GM18507 (cell line): ENCODE measurements at places on chromosomes 12 and 14.

DNA sequence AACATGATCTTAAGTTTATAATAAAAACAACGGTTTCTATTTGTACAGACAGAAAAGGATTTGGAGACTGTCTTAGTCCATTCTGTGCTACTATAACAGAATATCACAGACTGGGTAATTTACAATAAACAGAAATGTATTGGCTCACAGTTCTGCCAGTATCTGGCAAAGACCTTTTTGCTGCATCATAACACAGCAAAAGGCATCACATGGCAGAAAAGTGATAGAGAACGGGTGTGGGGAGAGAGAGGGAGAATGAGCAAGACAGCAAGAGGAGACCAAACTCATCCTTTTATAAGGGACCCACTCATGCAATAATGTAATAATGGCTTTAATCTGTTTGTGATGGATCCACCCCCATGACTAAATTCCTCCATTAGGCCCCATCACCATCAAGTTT lies 17.0 kb upstream of the NUDT4 start:
- no peak for DNase-seq

DNA sequence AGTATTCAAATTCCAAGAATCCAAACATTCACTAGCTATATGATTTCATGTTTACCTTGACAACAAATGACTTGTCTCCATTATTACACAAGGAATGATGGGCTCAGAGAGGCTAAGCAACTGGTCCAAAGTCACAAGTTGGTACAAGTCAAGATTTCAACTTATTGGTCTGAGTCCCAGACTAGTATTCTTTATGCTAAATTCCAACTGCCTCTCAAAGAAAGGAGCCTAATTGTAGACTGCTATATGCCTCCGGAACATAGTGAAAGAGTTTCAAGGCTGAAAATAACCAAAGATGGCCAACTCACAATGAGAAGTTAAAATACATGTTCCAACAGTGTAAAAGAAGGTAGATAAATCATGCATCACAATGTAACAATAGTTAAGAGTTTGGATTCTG lies 7.5 kb downstream of the BTG1 start:
- DNase-seq = no peak

- DNase-seq = no peak
Observed at GRCh38 chr12:32780071-32780470, 24.4 kb upstream of the YARS2 start.

- DNase-seq = no peak
Observed at GRCh38 chr14:97276573-97276972, 479.4 kb downstream of the VRK1 start.

DNA sequence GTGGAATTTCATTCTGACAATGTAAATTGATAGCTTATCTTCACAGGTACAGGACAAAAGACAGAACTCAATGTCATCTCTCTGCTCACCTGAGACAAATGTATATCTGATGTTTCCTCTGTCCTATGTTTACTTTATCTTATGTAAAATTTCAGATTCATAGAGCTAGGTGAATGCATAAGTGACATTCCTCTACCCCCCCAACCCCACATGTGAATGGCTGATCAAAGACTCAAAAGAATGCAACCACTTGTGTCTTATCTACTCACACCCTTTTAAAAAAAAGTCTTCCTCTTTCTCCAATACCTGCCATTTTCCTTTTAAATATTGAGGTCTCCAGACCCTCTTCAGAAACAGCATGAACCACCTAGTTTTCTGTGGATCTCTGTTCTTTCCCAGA lies 736.6 kb upstream of the SEL1L start:
- no peak for DNase-seq

GRCh38 chr14:23776296-23776695 lies 140.1 kb downstream of the DHRS2 start:
- no peak for DNase-seq

DNA sequence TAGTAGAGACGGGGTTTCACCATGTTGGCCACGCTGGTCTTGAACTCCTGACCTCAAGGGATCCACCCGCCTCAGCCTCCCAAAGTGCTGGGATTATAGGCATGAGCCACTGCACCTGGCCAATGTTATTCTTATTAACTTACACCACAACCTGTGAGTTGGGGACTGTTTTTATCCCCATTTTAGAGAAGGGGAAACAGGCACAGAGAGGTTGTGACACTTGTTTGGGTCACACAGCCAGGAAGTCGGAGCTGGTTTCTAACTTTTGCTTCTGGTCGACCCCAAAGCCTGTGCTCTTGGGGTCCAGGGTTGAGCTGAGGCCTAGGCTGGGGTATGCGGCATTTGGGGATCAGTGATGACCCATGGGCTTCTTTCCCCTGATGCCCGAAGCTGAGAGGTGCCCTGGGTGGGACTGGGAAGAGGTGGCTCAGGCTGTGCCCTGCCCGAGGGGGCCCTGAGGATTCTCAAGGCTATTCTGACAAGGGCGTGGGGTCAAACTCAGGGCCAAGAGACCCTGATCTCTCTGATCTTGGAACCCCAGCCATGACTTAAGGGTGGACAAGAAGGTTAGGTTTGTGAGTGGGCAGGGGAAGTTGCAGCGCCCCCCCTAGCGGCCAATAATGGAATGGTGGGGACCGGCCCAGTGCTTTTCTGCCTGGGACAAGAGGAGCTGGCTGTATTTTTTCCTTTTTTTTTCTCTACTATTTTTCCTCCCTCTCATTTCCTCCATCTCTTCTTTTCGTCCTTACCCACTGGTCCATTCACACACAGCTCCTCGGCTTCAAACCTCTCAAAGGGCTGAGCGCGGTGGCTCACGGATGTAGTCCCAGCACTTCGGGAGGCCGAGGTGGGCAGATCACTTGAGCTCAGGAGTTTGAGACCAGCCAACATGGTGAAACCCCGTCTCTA lies 3.0 kb downstream of the SDSL start:
- DNase-seq = no peak

DNA sequence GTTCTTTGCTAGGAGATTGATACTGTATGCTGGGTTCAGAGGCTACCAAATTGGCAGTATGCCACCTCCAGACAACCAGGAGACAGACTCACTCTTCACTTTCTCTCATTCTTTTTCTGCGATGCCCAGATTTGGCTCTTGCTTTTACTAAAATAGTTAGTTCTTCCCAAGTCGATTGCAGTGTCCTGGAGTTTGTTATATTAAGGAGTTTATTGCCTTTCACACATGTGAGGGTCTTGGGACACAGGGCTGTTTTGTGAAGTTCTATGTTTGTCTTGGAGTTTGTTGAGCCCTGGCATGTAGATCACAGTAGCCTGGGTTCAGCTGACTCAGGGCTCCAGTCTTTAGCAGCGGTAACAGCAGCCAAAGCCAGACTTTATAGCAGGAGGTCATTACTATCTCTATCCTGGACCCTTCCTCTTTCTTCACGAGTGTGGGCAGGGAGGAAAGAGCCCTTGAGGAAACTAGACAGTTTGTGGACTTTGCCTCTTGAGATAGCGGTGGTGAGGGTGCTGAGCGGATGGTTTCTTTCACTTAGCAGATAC lies 1.6 kb downstream of the MLEC start:
- DNase-seq = no peak

DNA sequence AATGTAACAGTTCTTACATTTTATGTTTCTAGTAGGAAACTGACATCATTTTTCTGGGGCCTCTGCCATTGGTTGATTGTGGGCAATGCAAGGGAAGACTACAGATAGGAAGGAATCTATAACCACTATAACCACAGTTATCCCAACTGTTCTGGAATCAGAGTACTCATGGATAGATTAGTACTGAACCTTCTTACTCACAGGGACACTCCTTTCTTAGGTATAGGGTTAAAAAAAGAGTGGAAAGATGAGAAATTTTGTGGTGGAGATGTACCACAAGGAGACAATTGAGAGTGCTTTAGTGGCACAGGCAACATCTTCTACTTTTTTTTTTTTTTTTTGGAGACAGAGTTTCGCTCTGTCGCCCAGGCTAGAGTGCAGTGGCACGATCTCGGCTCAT lies 21.0 kb downstream of the TMEM116 start:
- DNase-seq = no peak

DNA sequence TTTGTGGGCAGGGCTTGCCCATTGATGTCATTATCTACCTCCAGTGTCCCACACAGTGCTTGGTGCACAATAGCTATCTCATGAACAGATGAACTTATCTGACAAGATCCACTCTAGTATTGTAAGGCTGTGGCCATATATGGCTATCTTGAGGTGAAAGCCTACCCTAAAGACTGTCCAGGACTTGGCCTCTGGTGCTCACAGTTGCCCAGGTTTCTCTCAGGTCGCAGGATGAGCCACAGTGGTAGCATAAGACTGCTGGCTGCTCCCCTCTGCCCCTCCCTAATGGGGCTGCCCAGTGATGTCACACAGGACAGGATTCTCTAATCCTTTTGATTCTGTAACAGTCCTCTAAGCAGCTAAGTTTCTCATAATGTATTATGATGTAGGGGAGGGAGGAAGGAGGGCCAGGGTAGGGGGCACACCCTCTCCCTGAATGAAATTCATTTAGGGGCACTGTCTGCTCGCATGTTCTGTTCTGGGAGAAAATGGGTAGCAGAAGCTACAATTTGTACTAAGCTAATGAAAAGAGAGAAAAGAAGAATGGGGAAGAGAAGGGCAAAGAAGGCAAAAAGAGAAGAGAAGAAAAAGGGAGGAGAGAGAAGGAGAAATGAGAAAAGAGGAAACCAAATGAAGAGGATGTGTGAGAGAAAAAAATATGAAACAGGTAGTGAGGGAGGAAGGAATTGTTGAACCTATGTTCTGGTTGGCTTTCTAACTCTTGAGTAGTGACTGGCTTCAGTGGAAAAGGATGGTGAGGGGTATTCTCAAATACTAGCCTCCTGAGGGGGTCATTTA lies 3.4 kb upstream of the PPM1A start:
- DNase-seq = no peak

GRCh38 chr12:15318841-15319240 lies 3.5 kb upstream of the PTPRO start:
- no peak for DNase-seq

DNA sequence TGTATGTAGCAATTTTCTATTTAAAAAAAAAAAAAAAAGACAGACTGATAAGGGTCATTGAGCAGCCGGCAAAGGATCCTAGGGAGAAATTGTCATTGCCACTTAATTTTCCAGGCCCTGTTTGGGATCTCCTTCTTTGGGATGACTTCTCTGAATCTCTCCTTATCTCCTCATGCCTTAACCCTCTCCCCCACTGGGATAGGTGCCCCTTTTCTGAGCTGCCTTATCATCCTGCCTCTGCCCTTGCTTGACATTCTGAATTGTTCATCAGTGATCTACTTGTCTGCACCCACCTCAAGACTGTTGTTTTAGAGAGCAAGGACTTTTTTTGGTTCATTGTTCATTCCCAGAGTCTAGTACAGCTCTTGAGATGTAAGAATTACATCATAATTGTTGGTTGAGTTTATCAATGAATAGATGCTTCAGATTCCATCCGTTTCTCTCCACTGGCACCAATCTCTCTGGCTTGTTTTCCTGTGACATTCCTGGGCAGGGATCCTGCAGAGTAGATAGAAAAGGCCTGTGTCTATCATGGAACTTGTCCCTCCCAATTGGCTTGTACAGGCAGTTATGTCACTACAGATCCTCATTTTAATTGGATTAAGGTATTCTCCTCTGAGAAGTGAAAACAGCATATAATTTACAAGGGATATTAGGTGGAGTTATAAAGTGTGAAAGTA lies 42.6 kb downstream of the SOCS2 start:
- no peak for DNase-seq

DNA sequence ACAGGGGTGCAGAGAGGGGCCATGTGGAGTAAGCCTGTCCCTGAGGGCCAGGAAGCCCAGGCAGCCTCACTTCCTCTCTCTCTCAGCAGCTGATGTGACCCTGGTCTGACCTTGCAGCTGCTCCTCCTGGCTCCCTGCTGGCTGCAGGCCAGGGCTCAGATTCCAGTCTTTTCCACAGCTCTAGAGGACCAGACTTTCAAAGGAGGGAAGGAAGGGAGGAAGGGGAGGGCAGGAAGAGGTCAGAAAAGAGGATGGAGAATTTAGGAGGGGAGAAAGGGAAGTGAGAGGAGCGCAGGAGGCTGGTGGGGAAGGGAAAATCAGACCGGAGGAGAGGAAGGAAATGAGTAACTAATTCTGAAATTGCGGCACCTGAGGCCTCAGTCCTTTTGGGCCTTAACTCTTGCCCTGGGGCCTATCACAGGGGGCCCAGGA lies 40.9 kb upstream of the VASH1 start:
- peak; percentile 57 for DNase-seq

DNA sequence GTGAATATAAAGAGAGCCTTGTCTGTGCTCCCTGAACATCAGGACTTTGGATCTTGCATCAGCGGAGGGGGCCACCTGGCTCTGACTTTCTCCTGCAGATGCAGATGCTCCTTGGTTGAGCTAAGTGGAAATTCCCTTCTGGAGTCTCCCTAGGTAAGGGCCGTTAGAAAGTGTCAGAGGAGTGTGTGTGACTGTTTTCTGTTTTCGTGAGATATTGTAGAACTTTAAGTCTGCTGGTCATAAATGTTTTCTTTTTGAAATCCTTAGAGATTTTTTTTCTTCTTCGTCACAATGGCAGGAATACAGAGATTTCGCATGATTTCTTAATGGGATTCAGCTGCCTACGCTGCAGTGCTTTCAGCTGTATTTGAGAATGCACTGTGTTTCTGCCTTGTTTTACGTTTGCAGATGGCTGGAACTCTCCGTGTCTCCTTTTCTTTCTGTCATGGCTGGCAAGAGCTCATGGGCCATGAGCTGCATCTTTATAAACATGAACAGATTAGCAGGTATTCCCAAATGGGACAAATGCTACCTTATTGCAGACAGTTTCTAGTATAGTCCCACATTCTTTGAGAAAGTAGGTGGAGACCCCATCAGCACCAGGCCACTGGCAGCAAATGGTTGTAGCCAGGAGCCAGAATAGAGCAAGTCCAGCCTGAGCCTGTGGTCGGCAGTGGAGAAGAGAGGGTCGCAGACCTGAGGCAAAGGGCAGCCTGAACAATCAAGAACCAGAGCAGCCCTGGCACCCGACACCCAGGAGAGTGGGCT lies 76.2 kb upstream of the FRMD6 start:
- DNase-seq = no peak

DNA sequence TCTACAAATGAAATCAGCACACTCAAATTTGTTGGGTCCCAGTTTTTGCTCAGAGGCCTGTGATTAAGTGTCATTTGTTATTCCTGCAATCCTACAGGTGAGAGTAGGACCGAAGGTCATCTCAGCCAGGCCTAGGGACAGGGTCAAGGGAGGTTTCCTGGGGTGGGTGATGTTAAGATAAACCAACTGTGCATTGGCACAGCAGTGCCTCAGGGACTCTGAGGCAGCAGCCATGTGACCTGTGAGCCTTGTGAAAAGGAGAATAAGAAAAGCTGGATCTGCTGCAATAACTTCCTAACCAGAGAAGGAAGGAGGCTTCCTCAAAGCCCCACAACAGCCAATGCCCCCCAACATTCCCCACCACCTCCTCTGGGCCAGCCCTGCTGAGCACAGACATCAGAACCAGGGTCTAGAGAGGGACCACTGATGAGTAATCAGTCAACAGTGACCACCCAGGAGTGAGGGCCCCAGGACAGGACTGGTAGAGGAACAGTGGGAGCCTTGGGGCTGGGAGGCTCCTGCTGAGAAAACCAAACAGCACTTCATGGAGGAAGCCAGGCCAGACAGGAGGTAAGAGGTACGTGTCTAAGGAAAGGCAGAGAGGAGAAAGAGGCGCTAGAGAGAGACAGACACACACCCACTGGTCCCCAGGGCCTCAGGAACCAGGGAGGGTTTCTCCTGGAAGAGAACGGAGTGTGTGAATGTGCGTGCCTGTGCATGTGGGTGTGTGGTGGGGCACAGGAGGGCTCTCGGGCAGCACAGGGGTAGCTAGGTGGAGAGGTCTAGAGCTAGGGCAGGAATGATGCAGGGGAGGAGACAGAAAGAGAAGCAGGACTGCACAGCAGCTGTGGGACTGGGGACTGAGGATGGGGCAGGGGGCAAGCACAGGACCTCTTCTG lies 82.4 kb downstream of the ITPK1 start:
- DNase-seq = no peak
